ENCODE measurements at places on chromosomes 11 and 22. TPM values are rescaled to one million over a fixed set of nuclear protein-coding genes. Genes with fewer than 3 reads are reported as not detected.

DNA sequence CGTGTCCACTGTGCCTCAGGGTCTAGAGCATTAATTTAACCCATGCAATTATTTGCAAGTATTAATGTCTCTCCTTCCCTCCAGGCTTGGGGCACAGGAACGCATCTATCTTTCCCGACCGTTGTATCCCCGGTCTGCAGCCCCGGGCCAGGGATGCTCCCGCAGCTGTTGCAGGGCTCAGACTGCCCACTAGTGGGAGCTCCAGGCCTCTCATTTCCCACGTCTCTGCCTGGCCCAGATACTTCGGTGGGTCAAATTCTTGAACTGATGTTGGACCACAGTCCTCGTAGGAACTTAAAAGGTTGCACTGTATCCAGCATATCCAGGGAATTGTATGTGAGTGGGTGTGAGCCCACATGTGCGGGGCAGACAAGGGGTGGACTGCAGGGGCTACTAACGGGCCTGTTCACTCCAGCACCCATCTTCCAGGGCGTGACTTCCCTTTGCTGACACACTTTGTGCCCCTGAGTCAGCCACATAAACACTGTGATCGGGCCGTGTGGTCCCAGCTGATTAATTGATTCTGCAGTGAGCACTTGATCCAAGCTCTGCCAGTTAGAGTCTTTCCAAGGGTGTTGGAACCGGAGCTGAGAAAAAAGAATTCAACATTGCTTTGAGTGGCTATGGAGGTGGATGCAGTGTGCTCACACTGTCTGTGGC lies 451.3 kb downstream of the TBC1D22A start:
- no peak for DNase-seq

DNA sequence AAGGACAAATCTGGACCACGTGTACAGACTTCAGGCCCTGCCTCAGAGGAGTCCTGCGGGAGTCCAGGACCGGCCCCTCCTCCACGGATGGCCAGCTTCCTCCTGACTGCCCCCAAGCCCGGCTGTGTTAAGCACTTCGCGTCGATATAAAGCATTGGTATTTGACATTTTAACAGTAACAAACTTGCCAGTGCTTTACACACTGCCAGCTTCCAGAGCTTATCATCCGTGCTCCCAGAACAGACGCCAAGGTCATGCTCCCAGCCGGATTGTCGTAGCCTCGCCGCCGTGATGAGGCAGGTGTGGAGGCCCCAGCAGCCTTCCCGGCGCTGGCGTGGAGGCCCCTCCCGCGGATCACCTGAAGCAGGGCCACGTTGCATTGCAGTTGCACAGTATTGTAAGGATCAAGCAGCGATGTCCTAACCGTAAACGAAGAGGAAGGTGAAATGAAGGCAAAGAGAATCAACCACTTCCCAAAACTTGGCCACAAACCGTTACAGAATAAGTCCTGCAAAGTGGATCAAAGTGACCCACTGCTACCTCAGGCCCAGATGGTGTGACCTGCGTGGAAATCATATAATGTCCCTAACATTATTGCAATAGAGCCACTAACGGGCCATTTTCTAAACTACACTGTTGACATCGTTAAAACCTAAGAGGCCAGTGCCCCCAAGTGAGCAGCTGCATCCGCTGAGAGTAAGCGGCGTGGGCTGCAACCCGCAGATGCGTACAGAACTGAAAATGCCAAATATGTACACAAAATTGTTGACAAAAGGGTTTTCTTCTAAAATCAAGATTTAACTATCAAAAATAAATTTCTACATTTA lies 51.6 kb downstream of the CERK start:
- DNase-seq = no peak

GRCh38 chr11:15617126-15617525 lies 502.4 kb downstream of the INSC start:
- DNase-seq = no peak

GRCh38 chr11:75149766-75150465 lies 991 bp upstream of the SLCO2B1 start:
- no peak for DNase-seq

- DNase-seq = no peak
Measured at GRCh38 chr11:83124636-83125424, 32.1 kb upstream of the PCF11 start.

GRCh38 chr11:110855191-110855590 lies 143.0 kb upstream of the ARHGAP20 start:
- DNase-seq = no peak

DNA sequence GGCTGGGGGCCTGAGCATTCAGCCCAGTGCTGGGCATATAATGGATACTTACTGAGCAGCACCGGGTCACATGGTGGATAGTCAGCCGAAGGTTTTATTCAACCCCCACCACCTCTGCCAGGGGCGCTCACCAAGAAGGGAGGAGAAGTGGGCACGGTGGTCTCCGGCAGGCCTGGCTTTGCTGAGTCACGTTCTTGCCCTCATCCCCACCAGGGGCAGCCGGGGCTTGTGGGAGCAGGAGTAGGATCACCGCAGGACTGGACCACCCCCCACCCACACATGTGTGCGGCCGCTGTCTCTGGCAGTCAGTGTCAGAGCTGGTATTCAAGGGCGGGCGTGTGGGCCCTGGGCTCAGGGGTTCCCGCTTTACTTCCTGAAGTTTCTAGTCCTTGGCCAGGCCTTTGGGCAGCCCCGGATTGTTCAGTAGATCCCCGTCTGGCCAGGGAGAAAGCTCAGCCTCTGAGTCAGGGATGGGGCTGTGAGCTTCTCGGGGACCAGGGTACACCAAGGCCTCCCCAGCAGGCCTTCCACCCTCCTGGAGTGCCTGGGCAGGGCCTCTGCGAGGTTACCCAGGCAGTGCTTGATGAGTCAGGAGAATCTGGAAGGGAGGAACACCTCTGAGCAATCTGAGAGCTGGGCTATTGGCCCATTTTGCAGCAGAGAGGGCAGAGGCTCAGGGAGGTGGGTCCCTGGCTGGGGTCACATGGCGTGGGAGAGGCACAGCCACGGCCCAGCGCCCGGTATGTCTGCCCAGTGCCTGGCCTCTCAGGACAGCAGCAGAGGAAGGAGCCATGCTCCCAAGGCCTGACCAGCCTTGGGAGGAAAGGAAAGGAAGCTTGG lies 60.6 kb downstream of the RTL6 start:
- DNase-seq = no peak

TEX12 gene
- total RNA-seq = 0.54 TPM

OR51B5 gene
- total RNA-seq = not detected

B4GALNT4 gene
- total RNA-seq = 0.54 TPM

PRR33 gene
- 5.0 TPM for total RNA-seq

GLYAT gene
- 1.4 TPM for total RNA-seq

TMEM258 gene
- total RNA-seq = 130 TPM

Measured in Right ventricle myocardium inferior (tissue), 1 donor.